A549 treated with AZD2906 at 1 μM for 4 hours (cell line): ENCODE measurements at places on chromosomes 3 and 15. TPM values are rescaled to one million over a fixed set of nuclear protein-coding genes. Genes with fewer than 3 reads are reported as not detected.

Gene TEX55
- total RNA-seq: 0.08 TPM in 1 of 5 replicates, not detected in the others

Gene STARD9
- 1.1 to 1.9 TPM (median 1.6 TPM) in 5 replicates for total RNA-seq

Gene ZNF621
- total RNA-seq: 5.9 to 7.4 TPM (median 6.8 TPM) in 5 replicates

Gene COL8A1
- total RNA-seq: not detected in 5 replicates

Gene HTD2
- total RNA-seq: 6.0 to 8.0 TPM (median 7.1 TPM) in 5 replicates

Gene UBR1
- 3.3 to 4.9 TPM (median 4.0 TPM) in 5 replicates for total RNA-seq

Gene SLC2A2
- not detected in 5 replicates for total RNA-seq

Gene CDHR4
- 0.12 to 0.42 TPM (median 0.28 TPM) in 5 replicates for total RNA-seq

Gene ZNF619
- total RNA-seq: 1.6 to 2.1 TPM (median 1.9 TPM) in 5 replicates

Gene MCF2L2
- 0.10 to 0.26 TPM (median 0.20 TPM) in 5 replicates for total RNA-seq

Gene TMEM207
- total RNA-seq: not detected in 5 replicates

Gene MRPS22
- total RNA-seq: 42.2 to 50.6 TPM (median 42.4 TPM) in 5 replicates

Gene KNG1
- 0.03 TPM in 3 of 5 replicates, not detected in the others for total RNA-seq

Gene GOLGA6B
- 0.06 TPM in 1 of 5 replicates, not detected in the others for total RNA-seq

Gene CLDN16
- 0.03 to 0.16 TPM (median 0.09 TPM) in 5 replicates for total RNA-seq

Gene NMNAT3
- 1.0 to 1.7 TPM (median 1.2 TPM) in 5 replicates for total RNA-seq

Gene HESX1
- 0.24 to 0.48 TPM (median 0.40 TPM) in 4 of 5 replicates, not detected in the other for total RNA-seq

Gene TRH
- total RNA-seq: not detected in 5 replicates

Gene MESP2
- 0.09 to 0.83 TPM (median 0.40 TPM) in 5 replicates for total RNA-seq

Gene CRYGS
- 0.39 to 0.85 TPM (median 0.63 TPM) in 5 replicates for total RNA-seq

Gene TICRR
- 10.5 to 12.4 TPM (median 11.6 TPM) in 5 replicates for total RNA-seq

Gene SCN11A
- total RNA-seq: 0.01 to 0.02 TPM (median 0.01 TPM) in 3 of 5 replicates, not detected in the others

Gene KIF7
- total RNA-seq: 3.4 to 5.1 TPM (median 4.1 TPM) in 5 replicates

Gene SHC4
- 0.61 to 1.2 TPM (median 0.77 TPM) in 5 replicates for total RNA-seq

Gene LARP6
- total RNA-seq: 46.3 to 81.2 TPM (median 74.1 TPM) in 5 replicates

Gene PRSS50
- not detected in 5 replicates for total RNA-seq

Gene KAT2B
- total RNA-seq: 4.6 to 6.7 TPM (median 5.9 TPM) in 5 replicates

Gene KLF15
- 1.4 to 1.9 TPM (median 1.6 TPM) in 5 replicates for total RNA-seq

Gene SPINT1
- total RNA-seq: 0.55 to 1.1 TPM (median 0.73 TPM) in 5 replicates

Gene NUSAP1
- 58.2 to 93.2 TPM (median 64.3 TPM) in 5 replicates for total RNA-seq
